ENCODE measurements at places on chromosomes 11 and 22.

- DNase-seq: peak; percentile 70
Measured at GRCh38 chr11:65418681-65419459, 3.7 kb upstream of the NEAT1 start.

DNA sequence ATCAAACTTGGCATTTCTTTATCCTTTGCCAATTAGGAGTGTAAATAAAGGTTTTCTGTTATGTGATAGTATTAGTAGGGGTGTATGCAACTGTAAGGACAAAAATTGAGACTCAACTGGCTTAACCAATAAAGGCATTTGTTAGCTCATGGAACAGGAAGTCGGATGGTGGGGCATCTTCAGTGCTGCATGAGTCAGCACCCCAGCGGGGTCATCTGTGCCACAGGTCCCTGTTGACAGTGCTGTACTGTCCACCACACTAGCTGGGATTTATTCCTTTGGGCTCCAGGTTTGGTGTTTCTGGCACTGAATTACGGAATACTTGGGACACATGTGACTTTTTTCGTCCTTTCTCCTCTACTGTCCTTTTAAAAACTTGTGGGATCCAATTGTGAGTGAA lies 86.0 kb downstream of the PPP6R3 start:
- no peak for DNase-seq

DNA sequence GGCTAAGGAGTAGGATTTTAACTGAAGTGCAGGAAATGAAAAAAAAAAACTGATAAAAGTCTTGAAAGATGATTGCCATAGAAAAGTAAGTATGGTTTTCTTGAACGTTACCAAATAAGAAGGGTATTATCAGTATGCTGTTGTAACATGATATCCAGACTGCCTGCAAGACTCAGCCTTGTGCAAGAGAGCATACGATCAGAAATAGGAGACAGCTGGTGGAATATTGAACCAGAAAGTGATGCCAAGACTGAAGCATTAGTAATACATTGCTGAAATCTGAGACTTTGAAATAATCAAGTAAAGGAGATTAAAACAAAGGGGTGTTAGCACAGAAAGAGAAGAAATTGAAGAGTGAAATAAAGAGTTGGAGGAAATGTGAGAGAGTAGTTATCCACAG lies 452.7 kb upstream of the CNTN5 start:
- no peak for DNase-seq

GRCh38 chr11:99865951-99866350 lies 821.1 kb upstream of the ARHGAP42 start:
- no peak for DNase-seq

- no peak for DNase-seq
Measured at GRCh38 chr11:83069441-83070043, 2.2 kb downstream of the RAB30 start.

DNA sequence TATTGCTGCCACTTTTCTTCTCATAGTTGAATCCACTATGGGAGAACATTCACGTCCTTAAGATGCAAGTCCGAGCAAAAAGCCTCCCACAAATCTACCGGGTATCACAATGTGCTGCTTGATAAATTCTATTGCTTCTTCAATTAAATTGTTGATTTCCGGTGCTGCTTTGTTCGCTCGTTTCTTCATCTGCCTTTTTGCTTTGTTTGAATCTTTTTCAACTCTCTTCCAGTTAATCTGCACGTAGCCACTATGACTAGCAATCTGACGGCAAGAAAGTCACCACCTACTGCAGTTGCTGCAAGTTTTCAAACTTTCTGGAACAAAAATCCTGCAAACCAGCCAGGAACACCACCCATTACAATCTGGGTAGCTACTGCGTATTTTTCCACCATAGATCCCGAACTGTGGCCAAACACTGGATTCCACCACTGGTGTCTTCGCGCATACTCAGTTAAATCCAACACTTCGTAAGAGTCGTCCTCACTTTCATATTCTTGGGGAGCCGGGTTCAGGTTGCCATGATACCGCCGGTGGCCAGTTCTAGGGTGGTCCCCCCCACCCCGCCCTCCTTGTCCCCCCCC lies 59.1 kb downstream of the CLMP start:
- no peak for DNase-seq

- DNase-seq: no peak
Measured at GRCh38 chr11:73537969-73538368, 59.9 kb downstream of the FAM168A start.
